ENCODE measurements at places on chromosomes 4 and X.
A peak's percentile ranks its signal among the peaks of the same experiment; 100 is the strongest.

DNA sequence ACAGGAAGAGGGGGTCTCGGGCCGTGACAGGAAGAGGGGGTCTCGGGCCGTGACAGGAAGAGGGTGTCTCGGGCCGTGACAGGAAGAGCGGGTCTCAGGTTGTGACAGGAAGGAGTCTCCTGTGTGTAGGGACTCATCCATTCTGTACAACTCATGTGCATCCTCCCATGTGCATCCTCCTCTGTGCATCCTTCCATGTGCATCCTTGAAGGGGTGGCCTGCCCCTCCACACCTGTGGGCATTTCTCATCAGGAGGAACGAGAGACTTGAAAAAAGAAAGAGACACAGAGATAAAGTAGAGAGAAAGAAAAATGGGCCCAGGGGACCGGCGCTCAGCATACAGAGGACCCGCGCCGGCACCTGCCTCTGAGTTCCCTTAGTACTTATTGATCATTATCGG, 30.2 kb upstream of the PLCXD1 start:
- no peak for DNase-seq

GRCh38 chr4:21986307-21986706, 37.7 kb upstream of the KCNIP4 start:
- DNase-seq: no peak

DNA sequence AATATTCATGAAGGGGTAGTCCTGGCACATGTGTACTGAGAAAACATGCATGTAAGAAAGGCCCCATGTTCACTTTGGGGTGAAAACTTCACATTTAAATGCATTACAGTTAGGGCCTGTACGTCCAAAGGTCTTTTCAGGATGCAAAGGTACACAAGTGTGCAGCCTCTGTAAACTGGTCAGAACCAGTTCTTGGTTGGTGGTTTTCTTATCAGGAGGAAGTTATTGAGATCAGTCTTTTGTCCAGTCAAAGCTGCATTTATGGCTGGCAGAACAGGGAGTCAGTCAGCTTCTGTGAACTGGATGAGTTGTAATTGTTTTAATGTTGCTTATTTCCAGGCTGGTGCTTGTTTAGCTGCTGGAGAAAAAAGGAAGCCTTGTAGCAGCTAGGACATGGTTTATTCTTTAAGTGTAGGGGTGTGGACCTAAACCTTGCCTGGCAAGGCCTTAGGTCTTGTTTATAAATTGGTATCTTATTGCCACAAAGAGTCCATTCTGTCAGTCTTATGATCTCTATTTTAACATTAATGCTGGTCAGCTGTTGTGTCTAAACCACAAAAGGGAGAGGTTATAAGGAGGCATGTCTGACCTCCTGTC, 1906.6 kb upstream of the TENM3 start:
- no peak for DNase-seq

- DNase-seq: no peak
These were observed 31.3 kb downstream of the CXCL13 start for GRCh38 chr4:77636902-77637301.

- DNase-seq: no peak
These were observed 99.8 kb upstream of the H2AZ1 start for GRCh38 chr4:100049872-100050271.

GRCh38 chr4:83174844-83175414, 60.4 kb upstream of the PLAC8 start:
- no peak for DNase-seq

GRCh38 chr4:129230846-129231245, 134.9 kb downstream of the C4orf33 start:
- DNase-seq: no peak

DNA sequence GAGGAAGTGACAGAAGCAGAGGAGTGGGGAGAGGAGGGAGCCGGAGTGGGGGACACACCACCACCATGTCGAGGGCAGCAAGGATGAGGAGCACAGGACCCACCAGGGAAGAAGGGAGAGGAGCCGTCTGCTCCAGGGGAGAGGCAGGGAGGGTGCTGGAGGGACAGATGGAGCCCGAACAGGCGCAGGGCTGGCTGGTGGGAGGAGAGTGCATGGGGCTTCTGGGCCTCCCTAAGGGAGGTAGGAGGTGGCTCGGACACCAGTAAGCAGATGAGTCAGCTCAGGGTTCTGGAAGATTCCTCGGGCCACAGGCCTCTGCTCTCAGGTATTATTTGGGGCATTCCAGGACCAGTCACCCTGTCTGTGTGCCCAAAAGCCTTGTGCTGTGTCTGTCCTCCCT, 29.8 kb downstream of the ATP2B3 start:
- no peak for DNase-seq

DNA sequence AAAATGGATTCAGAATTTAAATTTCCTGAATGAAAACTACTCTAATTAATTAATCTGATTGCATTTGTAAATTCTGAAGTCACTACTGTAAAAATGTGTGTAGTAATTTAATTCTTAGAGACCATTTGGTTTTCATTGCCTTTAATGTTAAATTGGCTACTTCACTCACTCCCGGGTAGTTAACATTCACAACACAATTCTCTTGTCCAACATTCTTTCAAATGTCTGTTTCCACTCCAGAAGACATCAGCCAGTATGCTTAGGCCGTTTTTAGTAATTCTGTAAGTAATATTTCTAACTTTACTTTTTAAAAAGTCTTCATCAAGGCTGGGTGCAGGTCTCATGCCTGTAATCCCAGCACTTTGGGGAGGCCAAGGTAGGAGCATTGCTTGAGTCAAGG, 21.3 kb upstream of the USP46 start:
- DNase-seq: no peak

- no peak for DNase-seq
These were observed 103.7 kb downstream of the JADE1 start for GRCh38 chr4:128913228-128913627.

GRCh38 chr4:169184236-169184635, 86.5 kb downstream of the SH3RF1 start:
- no peak for DNase-seq

DNA sequence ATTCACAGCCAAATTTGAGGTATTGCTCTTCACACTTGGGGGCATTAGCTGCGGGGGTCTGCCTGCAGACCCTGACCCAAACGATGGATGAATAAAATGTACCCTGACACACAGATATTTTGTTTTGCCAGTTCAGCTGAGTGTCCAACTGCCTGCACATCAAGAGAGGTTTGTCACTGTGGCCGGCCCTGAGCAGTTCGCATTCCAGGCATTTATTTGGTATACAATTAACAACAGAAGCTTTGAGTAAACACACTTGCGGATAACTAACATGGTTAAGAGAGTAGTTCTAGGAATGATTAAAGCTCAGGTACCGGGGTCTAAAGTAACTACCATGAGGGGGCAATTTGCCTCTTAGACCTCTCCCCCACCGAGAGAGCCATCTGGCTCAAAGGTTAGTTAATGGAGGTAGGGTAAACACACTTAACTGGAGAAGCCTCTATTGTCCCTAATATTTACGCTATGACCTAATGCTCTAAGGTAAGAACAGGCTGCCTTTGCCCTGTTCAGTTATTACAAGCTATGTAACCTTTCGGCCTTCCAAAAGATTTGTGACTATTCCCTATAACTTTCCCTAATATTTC, 162.0 kb downstream of the SNCA start:
- no peak for DNase-seq

GRCh38 chr4:118772081-118772766, 63.7 kb downstream of the SEC24D start:
- DNase-seq: peak; percentile 22

DNA sequence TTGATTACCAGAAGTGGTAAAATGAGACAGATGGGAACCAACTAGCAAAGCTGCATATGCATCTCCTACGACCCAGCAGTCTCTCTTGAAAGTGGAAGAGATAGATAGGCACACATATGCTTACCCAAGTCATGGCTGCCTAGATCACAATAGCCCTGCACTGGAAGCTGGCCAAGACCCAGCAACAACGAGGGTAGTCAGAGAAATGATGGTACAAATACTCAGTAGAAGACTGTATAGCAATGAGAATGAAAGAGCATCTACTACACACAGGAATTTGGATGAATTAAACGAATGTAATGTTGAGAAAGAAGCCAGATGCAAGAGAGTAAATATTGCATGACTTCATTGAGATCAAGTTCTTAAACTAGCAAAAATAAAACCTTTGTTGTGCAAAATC, 100.3 kb upstream of the FAT1 start:
- no peak for DNase-seq

DNA sequence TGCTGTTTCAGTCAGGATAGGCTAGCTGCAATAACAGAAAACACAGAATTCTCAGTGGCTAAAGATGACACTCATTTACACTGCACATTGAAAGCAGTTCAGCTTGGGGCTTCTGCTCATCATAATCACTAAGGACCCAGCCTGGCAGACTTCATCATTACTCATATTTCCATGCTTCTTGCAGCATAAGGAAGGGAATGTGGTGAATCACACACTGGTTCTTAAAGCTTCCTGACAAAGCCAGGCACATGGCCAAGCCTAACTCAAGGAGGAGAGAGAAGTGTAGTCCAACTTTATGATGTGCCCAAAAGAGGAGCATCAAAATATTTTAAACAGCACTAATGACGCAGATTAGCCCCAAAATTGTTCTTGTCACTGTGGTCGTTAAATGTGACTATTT, 186.5 kb downstream of the BANK1 start:
- DNase-seq: no peak

GRCh38 chr4:21476757-21477156, 471.8 kb downstream of the KCNIP4 start:
- no peak for DNase-seq

GRCh38 chrX:44344194-44344593, 722 bp upstream of the EFHC2 start:
- DNase-seq: peak; percentile 35

DNA sequence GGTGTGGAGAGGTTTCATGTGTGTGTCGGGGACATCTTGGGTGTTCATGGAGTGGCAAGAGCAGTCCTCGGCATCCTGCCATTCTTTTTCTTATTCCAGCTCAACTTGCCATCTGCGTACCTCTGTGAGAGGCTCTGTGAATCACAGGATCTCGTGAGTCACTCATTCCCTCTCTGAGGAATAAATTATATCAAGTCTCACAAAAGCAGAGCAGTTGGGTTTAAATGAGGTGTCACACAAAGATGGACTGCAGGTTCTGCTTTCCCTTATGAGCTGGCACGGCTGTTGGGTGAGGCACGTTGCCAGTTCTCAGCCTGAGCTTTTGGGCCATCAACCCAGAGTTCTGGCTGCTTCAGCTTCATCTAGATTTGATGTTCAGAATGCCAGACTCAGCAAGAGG, 6.8 kb upstream of the OCIAD2 start:
- DNase-seq: no peak

DNA sequence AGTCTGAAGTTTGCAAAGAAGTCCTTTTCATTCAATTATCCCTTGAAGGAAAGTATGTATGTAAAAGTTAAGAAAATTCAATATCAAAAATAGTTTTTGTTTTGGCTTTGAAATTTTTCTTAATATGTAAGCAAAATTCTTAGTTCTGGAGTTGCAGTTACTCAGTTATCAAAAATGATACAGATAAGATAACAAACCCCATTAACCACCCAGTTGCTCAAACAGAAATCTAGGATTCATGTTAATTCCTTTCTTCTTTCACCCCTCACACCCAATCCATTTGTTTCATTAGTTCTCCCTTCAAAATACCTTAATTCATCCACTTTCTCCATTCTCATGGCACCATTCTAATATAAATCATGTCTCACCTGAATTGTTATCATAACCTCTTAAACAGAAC, 40.5 kb upstream of the JADE1 start:
- no peak for DNase-seq

DNA sequence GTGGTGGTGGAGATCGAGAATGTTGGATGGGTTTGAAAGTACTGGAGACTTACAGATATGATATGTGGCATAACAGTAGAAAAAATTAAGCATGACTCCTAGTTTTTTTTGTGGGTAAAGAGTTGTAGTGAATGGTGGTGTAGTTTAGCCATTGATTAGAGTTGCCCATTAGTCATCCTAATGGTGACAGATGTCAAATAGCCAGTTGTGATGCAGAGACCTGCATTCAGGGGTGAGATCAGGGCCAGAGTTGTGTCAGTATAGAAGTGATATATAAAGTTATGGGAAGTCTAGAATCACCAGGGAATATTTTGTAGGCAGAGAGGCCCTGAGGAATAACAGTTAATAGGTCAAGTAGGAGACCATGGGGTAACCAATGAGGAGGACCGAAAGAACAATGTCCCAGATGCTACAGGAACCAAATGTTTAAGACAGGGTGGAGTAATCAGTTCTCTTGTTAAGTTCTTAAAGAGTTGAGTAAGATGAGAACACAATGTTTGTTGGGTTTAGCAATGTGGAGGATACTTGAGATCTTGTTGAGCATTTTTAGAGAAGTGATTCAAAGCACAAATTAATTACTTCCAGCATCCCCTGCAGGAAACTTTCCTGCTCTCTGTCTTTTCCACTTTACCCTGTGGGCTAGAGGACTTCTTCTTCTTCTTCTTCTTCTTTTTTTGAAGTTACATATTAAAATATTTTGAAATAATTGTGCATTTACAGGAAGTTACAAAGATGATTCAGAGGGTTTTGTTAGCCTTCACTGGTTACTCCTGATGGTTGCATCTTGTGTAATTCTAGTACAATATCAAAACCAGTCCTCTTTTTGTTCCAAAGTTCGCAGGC, 13.3 kb downstream of the SGMS2 start:
- DNase-seq: no peak

GRCh38 chr4:83388313-83388676, 53.6 kb upstream of the HPSE start:
- no peak for DNase-seq

GRCh38 chr4:174358410-174358809, 74.7 kb downstream of the CEP44 start:
- no peak for DNase-seq

DNA sequence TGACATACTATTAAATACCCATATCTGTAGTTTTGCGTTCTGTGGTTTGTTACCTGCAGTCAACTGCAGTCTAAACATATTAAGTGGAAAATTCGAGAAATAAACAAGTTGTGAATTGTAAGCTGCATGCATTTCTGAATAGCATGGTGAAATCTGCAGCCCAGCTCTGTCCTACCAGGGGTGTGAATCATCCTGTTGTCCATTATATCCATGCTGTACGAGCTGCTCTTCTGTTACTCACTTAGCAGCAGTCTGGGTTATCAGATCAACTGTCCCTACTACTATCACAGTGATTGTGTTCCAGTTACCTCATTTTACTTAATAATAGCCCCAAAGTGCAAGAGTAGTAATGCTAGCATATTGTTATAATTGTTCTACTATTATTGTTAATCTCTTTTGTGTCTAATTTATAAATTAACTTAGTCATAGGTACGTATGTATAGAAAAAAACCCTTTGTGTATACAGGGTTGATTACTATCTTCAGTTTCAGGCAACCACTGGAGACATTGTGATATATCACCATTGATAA, 173.7 kb upstream of the FAT4 start:
- no peak for DNase-seq

- peak; percentile 20 for DNase-seq
These were observed 191.3 kb upstream of the GATB start for GRCh38 chr4:151952137-151952536.

DNA sequence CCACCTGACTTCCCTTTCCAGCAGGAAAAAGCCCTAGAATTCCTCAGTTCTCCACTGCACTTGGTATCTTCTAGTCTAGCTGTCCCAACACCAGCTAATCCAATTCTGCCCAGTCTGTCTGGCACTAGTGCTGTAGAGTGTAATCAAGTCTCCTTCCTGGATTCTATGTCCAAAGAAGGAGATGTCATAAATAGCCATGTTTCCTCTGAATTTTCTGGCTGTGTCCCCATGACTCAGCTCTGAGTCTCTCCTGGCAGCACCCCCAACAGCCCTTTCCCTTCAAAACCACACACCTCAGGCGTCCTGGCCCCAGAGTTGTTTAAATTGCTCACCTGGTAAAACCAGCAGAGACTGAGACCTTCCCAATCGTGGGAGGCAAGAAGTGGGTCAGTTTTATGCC, 197.2 kb downstream of the GRXCR1 start:
- no peak for DNase-seq

Measured in retina (tissue), 1 donor.